NCI-H1048 (cell line): ENCODE measurements at places on chromosomes 6 and 20.

DNA sequence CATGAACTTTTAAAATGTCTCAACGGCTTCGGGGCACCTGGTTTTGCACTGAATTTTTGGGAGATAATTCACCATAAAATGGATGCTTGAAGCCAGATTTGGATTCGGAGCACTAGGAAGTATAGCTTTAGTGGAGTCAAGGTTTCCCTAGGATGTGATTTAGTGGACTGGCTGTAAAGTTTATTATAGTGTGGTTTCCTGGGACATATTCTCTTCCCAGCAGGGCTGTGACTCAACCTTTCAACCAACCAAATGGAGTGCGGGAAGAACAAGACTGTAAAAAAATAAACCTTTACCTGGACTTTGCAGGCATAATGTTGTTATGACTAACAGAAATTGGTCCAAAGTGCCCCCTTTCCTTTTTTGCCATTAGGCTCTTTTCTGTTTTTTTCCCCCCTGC lies 327.4 kb upstream of the MAN1A1 start:
- DNase-seq = no peak

- no peak for DNase-seq
Observed at GRCh38 chr6:157012355-157012754, 235.2 kb downstream of the ARID1B start.

- DNase-seq = no peak
Observed at GRCh38 chr6:170317076-170317475, 10.5 kb downstream of the FAM120B start.

GRCh38 chr20:18778690-18779392 lies 34.7 kb upstream of the SCP2D1 start:
- DNase-seq = no peak

GRCh38 chr6:14943116-14943515 lies 302.8 kb upstream of the JARID2 start:
- no peak for DNase-seq

DNA sequence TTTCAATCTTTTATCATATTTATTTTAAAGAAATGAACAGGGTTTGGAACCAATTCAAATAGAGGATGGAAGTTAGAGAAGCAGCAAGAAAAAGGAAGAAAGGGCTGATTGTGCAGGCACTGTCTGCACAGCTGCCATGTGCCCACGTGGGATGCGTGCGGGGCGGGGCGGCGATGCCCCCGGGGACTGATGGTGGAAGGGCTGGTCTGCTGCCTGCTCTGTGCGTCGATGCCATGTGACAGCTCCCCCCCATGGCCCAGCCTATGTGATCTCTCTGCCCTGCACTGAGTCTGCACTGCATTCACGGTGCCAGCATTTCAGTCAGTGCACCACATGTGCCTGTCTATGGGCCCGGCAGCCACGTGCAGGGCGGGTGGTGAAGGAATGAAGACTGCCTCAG lies 96.4 kb downstream of the IRF4 start:
- DNase-seq = no peak

DNA sequence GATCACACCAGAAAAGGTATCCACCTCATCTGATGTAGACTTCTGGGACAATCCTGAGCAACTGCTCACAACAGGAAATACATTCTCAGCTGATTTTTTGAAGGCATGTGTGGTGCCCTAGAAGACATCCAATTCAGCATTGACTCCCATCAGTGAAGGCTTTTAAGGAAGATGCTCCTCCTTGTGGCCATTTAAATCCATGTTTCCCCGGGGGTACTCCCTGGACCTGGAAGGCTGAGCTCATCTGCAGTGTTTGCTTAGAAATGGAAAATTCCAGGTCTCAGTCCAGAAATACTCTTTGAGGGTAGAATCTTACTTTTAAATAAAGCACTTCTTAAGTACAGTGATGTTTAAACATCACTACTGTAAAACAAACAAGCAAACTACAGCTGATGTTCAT lies 195.5 kb upstream of the PDE10A start:
- no peak for DNase-seq

GRCh38 chr6:78552435-78552834 lies 314.9 kb upstream of the IRAK1BP1 start:
- DNase-seq = no peak

DNA sequence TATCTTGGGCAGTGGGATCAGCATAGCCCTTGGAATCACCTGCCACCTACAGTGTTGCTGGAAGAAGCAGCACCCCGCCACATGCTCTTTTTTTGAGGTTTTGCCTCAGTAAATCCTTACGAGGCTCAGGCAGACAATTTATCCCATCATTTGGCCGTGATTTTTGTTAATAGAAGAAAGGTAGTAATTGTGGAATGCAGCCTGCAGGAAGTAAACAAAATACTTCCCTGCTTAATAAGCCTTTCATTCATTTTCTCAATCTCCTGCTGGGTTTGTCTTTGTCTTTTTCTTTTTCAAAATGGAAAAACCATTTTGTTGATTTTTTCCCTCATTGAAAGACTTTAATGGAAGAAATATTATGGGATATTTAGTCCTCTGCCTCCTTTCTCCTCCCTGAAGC lies 93.7 kb upstream of the CD83 start:
- DNase-seq = no peak

- DNase-seq = no peak
Observed at GRCh38 chr6:135372758-135373157, 124.8 kb downstream of the AHI1 start.

GRCh38 chr6:170025341-170025911 lies 265.5 kb downstream of the DLL1 start:
- DNase-seq = no peak
